ENCODE measurements at places on chromosomes 12 and 14.

DNA sequence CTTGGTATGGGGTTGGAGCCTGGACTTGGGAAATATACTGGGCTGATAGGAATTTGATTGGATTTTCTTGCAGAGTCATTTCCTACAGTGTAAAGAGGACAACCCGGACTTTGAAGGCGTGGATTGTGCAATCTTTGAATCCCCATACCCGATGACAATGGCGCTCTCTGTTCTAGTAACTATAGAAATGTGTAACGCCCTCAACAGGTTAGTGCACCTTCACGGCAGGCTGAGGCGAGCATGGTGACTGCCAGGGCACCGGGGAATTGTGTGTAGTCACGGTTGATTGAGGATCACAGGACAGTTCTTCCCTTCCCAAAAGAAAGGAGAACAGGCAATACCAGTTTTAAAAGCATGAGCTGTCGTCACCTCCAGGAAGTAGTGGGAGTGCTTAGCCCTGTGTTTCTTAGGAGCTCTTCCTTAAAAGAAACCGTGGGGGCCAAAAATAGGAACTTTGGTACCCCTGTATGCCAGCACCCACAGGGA is 58.3 kb downstream of the ANAPC7 start:
- DNase-seq: no peak

DNA sequence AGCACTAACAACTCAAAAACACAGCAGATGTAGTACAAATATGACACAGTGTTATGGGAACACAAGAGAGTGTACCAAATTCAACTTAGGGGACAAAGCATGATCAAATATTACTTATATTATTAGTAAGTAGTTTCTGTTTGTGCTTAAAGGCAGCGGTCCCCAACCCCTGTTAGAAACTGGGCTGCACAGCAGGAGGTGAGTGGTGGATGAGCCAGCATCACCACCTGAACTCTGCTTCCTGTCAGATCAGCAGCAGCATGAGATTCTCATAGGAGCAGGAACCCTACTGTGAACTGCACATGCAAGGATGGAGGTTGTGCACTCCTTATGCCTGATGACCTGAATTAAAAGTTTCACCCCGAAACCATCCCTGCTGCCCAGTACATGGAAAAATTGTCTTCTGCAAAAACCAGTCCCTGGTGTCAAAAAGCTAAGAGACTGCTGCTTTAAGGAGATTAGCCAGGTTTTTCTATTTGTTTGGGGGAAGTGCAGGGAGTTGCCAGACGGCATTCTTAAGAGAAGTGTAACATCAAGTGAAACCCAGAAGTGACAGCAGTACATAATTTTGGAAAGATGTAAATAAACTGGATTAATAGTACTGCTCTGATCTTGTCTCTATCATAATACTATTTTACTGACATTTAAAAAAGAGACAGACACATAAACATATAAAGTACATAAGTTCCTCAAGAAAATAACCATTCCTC is 26.7 kb downstream of the GTF2A1 start:
- DNase-seq: no peak

DNA sequence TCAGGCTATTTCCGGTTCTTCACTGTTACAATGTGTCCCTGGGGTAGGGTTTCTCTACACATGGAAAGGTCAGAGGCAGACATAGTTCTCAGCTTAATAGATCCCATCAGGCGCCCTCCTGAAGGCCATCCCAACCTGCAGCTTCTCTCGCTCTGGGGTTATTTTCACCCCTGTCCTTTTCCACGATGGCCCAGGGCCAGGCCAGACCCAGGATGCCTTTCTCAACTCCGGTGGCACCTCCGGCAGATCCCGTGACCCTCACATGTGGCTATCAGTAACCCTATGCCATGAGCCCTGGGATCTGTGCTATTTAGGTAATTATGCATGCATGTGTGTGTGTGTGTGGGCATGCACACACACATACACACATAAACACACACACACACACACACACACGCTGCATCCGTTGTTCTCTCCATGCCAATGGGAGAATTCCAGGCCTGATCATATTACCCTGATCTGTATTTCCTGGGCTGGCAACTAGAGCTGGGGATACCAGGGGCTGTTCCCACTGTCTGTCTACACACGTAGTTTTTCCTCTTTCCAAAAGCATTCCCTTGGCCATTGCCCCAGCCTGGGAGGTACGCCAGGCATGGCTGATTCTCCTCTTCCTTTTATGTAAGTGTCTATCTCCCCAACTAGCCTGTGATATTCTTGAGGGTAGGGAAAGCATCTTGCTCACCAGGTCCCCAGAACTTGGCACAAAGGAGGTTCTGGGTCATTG is 51.2 kb upstream of the NOS1 start:
- no peak for DNase-seq

GRCh38 chr12:96227365-96228106 is 33.4 kb downstream of the ELK3 start:
- no peak for DNase-seq

- no peak for DNase-seq
Observed at GRCh38 chr12:29152223-29152868, 3.3 kb downstream of the FAR2 start.

DNA sequence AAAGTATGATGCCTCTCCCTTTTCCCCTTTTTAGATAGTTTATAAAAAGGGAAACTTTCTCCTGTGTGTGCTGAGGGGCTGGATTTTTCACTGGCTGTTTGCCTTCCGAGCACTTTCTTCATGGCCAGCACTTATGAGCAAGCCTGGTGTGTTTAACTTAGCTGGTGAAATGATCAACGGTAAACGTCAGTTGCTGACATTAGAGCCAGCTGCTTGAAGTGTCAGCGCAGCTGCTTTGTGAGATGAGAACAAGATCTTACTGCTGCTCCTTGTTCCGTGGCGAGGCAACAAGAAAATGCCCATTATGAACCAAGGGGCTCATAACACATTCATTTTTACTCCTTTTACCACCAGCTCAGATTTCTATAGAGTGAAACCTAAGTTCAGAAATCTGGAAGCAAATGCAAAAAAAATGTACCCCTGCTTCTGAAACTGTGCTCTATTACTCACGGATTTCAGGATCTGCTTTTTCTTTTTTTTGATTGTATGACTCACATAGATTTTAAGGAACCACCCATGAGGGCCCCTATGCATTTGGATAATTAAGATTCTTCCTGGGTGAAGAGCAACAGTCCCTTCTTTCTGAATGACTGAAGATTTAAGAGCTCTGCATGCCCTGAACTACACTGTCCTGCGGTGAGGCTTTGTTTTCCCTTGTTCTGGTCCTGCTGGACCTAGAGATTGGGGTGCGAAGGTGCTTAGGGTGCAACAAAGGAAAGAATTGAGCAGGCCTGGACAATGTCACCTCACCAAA is 74.3 kb upstream of the CPM start:
- peak; percentile 98 for DNase-seq

GRCh38 chr12:104507672-104508071 is 50.9 kb downstream of the CHST11 start:
- DNase-seq: no peak

DNA sequence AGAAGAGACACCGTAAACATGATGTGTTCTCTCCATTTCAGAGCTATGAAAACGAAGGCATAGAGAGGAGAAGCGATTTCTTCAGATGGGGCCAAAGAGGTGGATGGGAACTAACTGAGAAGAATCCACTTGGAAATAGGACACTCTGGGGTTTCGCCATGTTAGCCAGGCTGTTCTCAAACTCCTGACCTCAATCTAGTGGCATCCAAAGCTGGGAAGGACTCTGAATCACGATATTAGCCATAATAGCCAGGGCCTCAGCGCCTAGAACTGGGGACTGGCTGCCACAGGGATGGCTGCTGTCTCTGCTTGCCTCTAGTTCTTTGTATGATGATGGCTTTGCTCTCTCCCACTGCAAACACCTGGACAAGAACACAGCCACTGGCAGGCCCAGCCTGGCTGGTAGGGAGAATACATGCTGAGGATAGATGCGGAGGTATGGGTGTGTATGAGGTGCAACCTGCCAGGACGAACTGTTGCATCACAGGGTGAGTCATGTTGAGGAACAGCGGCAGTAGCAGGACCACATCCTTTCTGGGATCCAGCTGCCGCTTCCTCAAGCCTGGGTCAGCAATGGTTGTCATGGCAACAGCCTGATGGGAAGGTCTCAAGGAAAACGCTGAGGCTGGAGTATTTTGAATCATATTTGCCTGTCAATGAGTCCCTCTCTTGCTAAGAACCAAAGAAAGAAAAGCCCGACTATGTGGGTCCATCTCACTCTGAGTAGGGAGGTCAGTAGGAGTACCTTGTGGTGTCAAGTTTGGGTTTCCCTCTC is 31.1 kb downstream of the CCDC177 start:
- DNase-seq: peak; percentile 96

- no peak for DNase-seq
Observed at GRCh38 chr14:34350903-34351302, 111.1 kb downstream of the SPTSSA start.

DNA sequence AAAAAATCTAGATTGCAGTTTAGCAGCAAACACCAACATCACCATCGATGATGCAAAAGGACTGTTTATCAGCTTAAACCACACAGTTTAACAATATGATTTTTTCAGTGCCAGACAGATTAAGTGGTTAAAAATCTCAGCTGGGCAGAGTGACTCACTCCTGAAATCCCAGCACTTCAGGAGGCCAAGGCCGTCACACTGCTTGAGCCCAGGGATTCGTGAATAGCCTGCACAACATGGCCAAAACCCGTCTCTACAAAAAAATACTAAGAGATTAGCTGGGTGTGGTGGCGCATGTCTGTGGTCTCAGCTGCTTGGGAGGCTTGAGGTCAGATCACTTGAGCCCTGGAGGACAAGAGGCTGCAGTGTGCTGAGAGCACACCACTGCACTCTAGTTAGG is 8.9 kb downstream of the RSRC2 start:
- peak; percentile 99 for DNase-seq

- DNase-seq: no peak
Observed at GRCh38 chr12:53053218-53054111, 3.6 kb downstream of the TNS2 start.
